Stimulated activated CD4-positive, alpha-beta T cell treated with anti-CD3 and anti-CD28 coated beads, TNF-alpha, amount 100 ng/mL, for 48 hours (primary cell): ENCODE measurements at places on chromosomes 11 and 22.

DNA sequence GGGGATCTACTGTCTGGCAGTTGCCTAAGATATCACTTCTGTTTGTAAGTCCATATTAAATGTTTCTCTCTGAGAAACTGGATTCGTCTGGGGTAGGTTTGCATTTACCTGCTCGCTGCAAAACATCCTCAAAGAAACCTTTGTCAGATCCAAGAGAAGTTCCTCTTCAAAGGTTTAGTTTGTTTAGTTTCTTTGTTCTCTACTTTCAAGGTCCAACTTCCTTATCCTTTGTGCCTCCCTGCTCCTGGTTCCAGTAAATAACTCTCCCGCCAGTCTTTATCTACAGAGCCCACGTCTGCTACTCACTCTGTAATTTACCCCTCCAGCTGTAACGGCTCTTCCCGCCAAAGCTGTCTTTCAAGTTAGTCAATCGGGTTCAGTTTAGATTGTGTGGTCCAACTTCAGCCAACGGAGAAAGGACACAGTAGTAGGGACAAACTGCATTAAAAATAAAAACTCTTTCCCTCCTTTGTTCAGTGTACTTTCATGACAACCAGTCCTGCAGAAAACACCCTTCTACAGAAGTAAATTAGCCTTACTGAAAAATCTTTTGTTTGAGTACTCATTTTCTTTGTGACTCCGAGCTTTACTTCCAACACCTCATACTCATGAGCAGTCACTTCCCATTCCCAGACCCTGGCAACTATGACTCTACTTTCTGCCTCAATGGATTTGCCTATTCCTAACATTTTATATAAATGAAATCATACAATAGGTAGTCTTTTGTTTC, 41.0 kb downstream of the TMPRSS5 start:
- no peak for DNase-seq

DNA sequence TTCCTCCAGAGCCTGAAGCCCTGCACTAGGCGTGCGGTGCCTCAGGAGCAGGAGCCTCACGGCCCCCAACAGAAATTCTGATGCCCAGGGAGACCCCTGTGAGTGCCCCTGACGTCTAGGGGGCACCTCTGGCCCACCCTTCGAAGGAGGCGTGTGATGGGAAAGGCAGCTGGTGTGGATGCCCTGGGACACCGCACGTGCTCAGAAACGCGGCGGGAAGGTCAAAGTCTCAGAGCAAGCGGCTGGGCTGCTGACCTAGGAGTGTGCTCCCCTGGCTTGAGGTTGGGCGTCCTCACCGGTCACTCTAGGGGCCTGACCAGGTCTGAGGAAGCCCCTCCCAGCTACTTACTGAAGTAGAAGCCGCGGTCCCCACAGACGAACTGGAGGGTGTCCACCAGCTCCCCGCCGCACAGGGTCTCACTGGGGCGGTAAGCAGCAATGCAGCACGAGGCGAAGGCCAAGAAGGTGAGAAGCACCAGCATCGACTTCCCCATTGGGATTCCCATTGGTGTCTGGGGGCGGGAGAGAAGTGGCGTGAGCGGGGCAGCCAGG, 4.1 kb downstream of the IGF2 start:
- no peak for DNase-seq

- no peak for DNase-seq
These were observed 241.5 kb downstream of the DDX10 start for GRCh38 chr11:108906329-108906728.

- no peak for DNase-seq
These were observed 822.9 kb downstream of the BRD1 start for GRCh38 chr22:49004484-49005399.

DNA sequence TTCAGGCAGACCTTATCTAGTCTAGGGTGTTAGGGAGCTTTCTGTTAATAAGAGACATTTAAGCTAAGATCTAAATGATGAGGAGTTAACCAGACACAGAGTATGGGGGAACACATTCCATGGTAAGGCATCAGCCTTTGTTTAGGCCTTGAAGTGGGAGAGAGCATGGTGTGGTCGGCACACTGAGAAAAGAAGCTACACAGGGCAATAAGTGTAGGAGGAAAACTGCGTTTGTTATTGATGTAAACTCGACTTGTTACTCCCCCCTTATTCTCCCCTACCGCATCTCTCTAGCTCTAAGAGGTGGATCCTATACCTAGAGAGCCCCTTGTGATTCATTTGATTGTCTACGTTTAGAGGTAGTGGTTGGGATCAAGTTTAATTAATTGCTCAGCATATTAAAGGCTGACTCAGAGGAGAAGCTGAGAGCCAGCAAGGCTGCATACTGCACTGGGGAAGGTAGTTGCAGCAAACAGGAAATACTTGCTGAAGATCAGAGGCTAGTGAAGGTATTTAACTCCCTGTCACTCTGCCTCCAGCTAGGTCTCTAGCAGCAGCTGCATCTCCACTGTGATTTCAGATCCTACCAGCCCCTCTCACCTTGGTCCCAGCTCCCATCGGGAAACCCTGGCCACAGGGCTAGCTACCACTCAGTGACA, 86.8 kb upstream of the TEAD1 start:
- DNase-seq: no peak
